Aorta (tissue), 5 donors: ENCODE measurements at places on chromosomes 3 and 15.

GRCh38 chr3:190336516-190337189 lies 14.4 kb upstream of the CLDN1 start:
- H3K4me1 ChIP-seq = no peaks in the 10 kb centered on the region
- H3K36me3 ChIP-seq = no peaks in the 10 kb centered on the region
- DNase-seq = no peak
- no peak overlapping the region for H3K4me3 ChIP-seq
- no peak overlapping the region for H3K27ac ChIP-seq

DNA sequence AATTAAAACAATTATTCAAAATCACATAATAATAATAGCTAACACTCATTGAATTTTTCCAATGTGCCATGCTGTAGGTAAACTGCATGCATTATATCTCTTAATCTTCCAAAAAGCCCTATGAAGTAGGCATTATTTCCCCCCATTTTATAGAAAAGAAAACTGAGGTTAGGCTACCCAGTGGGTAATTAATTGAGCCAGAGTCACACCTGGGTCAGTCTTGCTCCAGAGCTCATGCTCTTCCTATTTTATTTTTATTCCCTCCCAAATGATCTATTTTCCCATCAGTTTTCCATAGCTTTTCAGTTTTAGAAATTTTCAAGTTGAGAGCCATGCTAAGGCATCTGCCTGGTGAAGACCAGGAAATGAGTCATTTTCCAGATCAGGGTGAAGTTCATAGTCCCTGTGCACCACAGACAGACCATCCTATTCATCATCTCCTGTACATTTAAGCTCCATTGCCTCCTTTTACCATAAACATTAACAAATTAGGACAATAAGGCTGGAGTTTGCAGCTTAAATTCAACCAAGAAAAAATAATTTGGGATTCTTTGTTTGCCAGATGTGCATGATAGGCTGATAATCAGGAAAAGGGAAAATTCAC lies 417.3 kb downstream of the OTOL1 start:
- DNase-seq = no peak
- no peaks in the 10 kb centered on the region for H3K27me3 ChIP-seq
- no peak overlapping the region for H3K27ac ChIP-seq
- no peaks in the 10 kb centered on the region for H3K36me3 ChIP-seq
- no peaks in the 10 kb centered on the region for H3K4me1 ChIP-seq

GRCh38 chr3:101984356-101984755 lies 135.0 kb downstream of the NFKBIZ start:
- H3K27ac ChIP-seq = no peak overlapping the region
- DNase-seq = no peak
- no peaks in the 10 kb centered on the region for H3K27me3 ChIP-seq
- no peak overlapping the region for H3K4me3 ChIP-seq
- no peaks in the 10 kb centered on the region for H3K4me1 ChIP-seq

DNA sequence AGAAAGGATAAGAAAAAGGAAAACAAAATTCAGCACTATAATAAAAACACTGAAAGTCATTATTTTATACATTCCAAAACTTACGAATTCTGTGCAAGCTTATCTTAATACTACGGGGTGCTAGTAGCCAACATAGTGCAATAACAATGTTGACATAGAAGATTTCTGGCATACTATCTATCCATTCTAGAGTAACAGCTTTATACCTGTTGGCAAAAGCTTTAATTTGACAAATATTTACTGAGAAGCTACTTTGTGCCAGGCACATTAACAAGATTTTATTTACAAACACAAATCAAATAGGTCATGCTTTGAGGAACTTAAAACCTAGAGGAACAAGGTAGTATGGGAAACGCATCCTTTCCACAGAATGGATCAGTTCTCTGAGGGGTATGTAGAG lies 1.1 kb downstream of the ACKR4 start:
- H3K27me3 ChIP-seq = no peaks in the 10 kb centered on the region
- H3K4me3 ChIP-seq = peak overlapping the region; percentile 36
- no peak overlapping the region for H3K27ac ChIP-seq
- H3K36me3 ChIP-seq = no peaks in the 10 kb centered on the region

DNA sequence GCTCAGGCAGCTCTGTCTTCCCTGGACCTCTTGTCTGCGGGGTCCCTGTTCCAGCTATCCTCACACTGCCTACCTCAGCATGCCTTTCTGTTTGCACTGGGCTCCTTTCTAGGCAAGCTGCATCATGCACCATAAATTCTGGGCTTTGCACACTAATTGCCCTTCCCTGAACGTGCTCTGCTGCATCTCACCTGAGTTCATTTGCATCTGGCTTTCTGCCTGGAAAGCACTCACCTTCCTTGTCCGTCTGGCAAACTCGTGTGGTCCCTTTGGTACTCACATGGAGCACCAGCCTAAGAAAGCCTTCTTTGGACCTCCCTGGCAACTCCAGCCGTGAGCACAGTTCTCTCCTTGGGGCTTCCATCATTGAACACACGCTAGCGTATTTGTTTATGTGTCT lies 365.6 kb downstream of the SV2B start:
- no peaks in the 10 kb centered on the region for H3K36me3 ChIP-seq
- H3K27ac ChIP-seq = no peak overlapping the region
- no peaks in the 10 kb centered on the region for H3K4me1 ChIP-seq
- no peak overlapping the region for H3K4me3 ChIP-seq
- H3K27me3 ChIP-seq = no peaks in the 10 kb centered on the region
- no peak for DNase-seq

GRCh38 chr15:88920186-88920891 lies 7.2 kb upstream of the MFGE8 start:
- no peaks in the 10 kb centered on the region for H3K36me3 ChIP-seq
- peak; percentile 76 for DNase-seq
- H3K27me3 ChIP-seq = no peaks in the 10 kb centered on the region
- no peak overlapping the region for H3K27ac ChIP-seq
- no peaks in the 10 kb centered on the region for H3K4me1 ChIP-seq
- no peak overlapping the region for H3K4me3 ChIP-seq
